H1 (cell line): ENCODE measurements at places on chromosomes 2 and 18. TPM values are rescaled to one million over a fixed set of nuclear protein-coding genes. Genes with fewer than 3 reads are reported as not detected.

Gene IL36RN
- total RNA-seq: not detected in 2 replicates

Gene MERTK
- 6.1 and 7.0 TPM in 2 replicates for total RNA-seq

Gene REG3G
- not detected in 2 replicates for total RNA-seq

Gene G6PC2
- total RNA-seq: not detected in 2 replicates
